ENCODE measurements at places on chromosomes 3 and 15.
A peak's percentile ranks its signal among the peaks of the same experiment; 100 is the strongest.

DNA sequence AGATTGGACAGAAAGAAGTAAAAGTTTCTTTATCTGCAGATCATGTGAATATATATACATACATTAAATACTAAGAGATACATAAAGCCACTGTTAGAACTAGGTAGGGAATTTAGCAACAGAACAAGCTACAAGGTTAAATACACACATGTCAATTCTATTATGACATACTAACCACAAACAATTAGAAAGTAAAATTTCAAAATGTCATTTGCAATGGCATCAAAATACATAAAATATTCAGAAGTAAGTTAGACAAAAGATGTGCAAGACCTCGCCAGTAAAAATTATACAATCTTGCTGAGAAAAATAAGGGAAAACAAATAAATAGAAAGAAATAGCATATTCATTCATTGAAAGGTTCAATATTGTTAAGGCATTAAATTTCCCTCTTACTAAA lies 200.0 kb upstream of the HES1 start:
- DNase-seq: no peak

- DNase-seq: peak; percentile 18
Measured at GRCh38 chr3:13072600-13073325, 466 bp downstream of the IQSEC1 start.

- no peak for DNase-seq
Measured at GRCh38 chr3:38095669-38096483, 41.1 kb downstream of the ACAA1 start.

DNA sequence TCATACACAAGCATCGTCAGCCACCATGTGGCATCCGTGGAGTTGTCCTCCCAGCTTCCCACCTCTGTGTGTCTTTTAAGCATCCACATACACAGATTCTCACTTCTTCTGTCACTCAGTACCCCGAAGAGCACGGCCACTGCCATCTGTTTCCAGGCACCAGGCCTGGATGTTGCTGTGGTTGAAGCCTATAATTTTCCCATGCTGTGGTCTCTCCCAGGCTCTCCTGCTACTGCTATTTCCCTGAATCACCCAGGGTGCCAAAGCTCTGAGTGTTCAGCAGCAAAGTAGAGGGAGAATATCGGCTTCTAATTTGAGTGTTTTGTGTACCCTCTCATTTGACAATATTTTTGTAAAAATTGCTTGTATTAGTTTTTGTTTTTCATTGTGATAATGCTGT lies 265.7 kb downstream of the DIPK2A start:
- no peak for DNase-seq

DNA sequence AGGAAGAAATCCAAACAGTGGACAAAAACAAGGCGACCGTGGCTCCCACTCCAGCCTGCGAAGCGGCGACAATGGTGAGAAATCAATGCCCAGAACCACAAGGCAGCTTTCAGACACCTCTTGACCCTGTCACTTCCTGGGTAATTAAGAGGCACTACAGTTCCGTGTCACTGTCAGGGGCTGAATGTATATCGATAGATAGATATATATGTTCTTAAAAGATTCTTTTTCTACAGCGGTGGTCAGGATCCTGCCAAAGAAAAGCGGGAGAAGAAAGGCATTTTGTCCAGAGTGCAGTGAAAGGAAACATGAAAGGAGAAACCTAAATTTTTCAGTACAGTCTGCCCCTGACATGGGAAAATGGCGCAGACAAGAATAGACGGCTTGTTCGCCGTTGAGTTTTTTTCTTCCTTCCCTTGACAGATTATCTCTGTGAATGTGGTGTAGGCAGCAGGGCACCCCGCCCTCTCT lies 56.2 kb upstream of the HES1 start:
- no peak for DNase-seq

DNA sequence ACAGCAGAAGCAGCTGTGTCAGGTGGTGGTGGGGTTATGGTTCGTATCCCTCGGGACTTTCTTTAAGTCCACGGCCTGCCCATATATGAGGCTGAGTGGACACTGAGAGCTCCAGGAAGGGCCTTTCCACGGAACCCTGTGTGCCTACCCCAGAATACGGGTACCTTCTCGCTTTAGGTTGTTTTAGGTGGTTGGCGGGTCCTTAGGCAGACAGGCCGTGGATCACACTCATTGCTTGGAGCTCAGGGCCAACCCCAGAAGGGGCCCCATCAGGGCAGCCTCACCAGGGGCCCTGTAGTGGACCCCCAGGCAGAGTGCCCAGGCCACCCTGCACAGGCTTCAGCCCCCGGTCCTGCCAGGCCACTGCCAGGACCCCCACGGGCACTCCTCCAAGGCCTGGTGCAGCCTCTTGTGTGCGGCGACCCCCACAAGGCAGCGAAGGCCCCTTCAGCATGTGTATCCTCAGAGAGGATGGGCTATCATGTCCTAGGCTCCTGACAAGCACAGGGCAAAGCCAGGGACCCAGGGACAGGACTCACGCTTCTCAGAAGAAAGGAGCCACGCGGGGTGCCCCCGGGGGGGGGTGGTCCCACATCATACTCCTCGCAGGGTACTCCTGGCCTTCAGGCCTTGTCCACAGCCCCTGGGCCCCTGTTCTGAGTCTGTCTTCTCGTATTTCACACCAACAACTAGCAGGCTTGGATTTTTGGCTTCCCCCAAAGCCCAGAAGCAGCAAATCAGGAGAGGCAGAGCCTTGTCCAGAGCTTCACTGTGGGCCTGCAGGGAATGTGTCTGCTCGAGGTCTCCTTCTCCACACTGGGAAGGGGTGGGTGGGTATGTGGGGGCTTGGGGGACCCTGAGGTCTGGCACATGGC lies 93.4 kb downstream of the LRRK1 start:
- no peak for DNase-seq

- no peak for DNase-seq
Measured at GRCh38 chr3:39467394-39468107, at the start of gene MOBP. TSS of gene MOBP (plus strand) at chr3:39467680. CDS start at chr3:39502070, 34,390 bp downstream.

- peak; percentile 94 for DNase-seq
Measured at GRCh38 chr15:64841344-64842095, at the start of gene PLEKHO2. TSS of gene PLEKHO2 (plus strand) at chr15:64841915. CDS start at chr15:64842017, 102 bp downstream.

GRCh38 chr3:113747283-113748046 lies 630 bp downstream of the ATP6V1A start:
- peak; percentile 64 for DNase-seq

GRCh38 chr3:180229113-180229512 lies 192.4 kb upstream of the PEX5L start:
- DNase-seq: no peak

GRCh38 chr15:40323953-40324937 lies 753 bp downstream of the INAFM2 start:
- DNase-seq: peak; percentile 46

- no peak for DNase-seq
Measured at GRCh38 chr3:115403786-115404185, 219.5 kb upstream of the GAP43 start.

DNA sequence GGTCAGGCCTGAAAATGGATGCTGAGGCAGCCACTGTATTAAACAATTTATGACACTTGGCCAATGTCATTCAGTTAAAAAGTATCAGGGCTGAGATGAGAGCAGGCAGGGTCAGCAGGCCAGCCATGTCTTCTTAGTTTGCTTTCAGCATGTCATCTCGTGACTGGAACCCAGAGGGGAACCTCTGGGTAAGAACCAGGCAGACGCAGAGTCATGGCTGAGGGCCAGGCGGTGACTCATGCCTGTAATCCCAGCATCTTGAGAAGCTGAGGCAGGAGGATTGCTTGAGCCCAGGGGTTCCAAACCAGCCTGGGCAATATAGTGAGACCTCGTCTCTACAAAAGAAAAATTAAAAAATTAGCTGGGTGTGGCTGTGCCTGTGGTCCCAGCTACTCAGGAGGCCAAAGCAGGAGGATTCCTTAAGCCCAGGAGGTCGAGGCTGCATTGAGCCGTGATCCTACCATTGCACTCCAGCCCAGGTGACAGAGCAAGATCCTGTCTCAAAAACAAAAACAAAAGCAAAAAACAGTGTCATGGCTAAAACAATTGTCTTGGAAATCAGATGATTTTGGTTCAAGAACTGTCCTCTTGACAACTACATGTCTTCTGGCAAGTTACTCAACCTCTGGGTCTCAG lies 11.7 kb downstream of the BCL2L10 start:
- peak; percentile 11 for DNase-seq

- DNase-seq: no peak
Measured at GRCh38 chr3:7385635-7386034, 524.7 kb downstream of the GRM7 start.

DNA sequence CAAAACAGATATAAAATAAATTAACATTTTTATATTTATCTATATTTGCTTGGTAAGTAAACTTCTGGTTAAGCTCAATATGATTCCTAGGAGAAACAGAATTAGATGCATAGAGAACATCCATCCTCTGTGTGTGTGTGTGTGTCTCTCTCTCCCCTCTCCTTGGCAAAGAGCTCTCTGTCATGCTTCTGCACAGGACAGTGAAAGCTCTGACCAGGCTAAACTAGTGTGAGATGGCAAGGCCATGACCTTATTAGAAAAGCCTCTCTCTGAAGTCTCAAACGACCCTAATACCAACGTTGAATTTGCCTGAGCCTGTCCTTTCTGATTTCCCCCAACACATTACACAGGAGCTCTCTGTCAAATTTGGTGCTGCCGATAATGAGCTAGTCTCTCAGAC lies 746.0 kb downstream of the VGLL3 start:
- DNase-seq: no peak

DNA sequence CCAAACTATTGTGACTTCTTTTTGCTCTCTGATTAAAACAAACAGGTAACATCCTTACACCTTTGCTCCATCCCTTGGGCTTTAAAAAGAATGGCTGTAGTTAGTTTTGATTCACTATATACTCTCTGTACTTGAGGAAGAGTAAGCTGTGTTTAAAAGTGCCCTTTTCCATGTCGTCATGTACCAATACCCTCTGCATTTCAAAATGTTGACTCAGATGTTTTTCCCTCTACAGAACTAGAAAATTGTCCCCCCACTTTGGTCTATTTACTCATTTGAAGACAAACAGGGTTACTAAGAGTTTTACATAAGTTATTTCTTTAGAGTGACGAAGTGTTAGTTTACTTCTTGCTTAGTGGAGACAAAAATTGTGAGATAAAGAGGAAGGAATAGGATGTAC lies 62.7 kb downstream of the TASOR start:
- DNase-seq: no peak

DNA sequence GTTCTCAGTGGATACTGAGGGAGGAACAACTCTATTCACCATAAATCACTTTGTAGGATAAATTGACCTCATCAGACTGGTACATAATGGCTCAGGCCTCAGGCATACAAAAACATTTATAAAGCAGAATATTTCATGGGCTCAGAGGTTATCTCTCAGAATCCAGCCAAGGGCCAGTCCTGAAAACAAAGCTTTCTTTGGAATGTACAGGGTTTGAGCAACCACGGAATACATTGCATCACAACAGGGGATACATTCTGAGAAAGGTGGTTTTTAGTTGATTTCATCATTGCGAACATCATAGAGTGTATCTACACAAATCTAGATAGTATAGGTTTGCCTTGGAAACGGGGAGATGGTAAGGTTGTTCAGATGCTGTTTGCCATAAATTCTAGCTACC lies 33.4 kb upstream of the CTDSPL2 start:
- no peak for DNase-seq

DNA sequence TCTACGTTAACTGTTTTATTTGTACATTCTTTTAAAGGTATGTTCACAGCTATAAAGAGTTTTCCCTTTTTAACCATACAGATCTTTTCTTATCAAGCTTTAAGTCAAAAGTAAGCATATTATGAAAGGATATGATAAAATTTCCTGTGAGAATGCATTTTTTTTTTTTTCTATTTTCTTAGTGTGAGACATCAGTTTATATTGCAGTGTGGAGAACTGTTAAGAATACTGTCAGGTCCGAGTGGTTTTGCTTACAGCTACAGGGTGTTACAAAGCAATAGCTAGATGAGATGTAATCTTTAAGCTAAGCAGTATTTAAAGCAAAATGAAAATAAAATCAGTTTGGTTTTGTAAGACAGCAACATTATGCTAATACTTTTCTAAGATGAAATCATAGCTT lies 133.2 kb downstream of the SLC25A26 start:
- no peak for DNase-seq

DNA sequence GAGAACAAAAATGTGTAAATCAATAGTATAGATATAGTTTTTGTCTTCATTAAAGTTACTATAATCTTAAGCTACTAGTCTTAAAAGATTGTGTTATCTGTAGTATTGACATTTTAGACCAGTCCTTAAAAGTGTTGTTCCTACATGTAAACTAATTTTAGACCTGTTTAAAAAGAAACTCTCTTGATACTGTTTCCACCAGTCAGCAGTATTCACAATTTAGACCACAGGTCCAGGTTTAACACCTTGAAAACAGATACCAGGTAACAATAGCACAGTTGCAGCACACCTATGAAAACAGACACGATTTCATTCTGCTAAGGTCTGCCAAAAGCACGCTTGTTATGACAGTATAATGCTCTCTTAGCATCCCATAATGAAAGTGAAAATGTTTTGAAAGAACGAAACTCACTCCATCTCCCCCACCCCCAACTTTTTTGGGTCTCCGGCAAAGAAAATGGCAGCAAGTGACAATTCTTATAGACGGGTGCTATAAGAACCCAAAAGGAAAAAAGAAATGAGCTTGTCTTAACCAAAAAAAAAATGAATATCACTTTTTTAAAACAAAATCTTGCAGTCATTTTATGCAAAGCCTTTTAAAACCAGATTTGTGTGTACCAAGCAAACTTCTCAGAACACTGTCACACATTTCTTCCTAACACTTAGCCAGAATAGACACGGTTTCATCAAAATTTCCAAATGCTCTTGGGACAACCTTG lies 1.6 kb downstream of the EIF4E3 start:
- DNase-seq: peak; percentile 64

DNA sequence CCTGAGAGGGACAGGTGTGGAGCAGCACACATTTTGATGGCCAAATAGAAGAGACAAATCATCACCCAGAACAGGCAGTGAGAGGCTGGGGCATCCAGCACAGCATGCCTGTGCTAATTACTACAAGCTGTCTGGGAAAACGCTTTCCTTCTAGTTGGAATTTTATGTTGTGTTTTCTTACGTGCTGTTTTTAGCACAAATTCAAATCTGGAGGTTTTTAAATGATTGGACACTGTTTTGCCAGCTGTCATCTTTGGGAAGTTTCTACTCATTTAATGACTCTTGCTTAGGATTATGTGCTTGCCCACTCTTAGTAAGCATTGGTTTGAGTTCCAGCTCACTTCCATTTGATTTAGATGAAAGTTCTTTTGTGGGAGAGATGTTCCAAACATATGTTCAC lies 43.5 kb downstream of the EAF1 start:
- DNase-seq: no peak

GRCh38 chr3:42025370-42026138 lies 63.7 kb upstream of the ULK4 start:
- DNase-seq: peak; percentile 21

DNA sequence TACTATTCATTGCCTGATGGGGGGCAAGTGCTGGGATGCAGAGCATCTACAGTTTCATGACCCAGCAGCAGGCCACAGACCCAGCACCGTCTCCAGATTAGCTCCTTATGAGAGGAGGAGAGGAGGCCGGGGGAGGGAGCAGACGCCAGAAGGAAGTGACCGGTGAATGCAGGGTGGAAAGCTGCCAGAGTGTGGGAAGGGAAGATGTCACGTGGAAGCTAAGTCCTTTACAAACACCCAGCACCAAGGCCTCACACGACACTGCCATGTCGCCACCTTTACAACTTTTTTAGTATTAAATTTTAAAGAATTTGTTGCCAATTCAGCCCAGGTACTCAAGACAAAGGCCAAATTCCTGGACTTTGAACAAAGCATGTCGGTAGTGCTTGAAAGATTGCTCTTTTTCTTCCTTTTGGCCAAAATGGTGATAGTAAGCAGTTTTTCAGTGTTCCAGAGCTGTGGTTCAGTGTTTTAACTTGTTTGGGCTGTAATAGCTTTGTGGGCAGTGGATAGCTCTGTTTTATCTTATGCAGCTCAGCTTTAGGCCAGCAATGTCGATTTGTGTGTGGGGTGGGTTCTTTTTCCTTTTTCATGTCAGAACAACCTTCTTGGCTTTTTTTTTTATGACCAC lies 58.2 kb downstream of the ZBTB38 start:
- DNase-seq: no peak
